PC-3 (cell line): ENCODE measurements at places on chromosomes 3 and 15.

- DNase-seq: no peak
These were observed 40.1 kb downstream of the ACAN start for GRCh38 chr15:88843334-88843733.

DNA sequence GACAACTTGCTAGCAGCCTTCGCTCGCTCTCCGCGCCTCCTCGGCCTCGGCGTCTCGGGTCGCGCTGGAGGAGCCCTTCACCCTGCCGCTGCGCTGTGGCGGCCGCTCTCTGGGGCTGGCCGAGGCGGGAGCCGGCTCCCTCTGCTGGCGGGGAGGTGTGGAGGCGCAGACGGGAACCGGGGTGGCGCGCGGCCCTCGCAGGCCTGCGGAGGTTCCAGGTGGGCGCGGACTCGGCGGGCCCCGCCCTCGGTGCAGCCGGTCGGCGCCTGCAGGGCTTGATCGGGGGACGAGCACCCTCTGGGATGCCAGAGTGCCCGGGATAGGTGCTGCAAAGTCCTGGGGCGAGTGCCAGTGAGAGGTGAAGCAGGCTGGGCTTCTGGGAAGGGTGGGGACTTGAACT lies 989.9 kb downstream of the ROBO2 start:
- no peak for DNase-seq

DNA sequence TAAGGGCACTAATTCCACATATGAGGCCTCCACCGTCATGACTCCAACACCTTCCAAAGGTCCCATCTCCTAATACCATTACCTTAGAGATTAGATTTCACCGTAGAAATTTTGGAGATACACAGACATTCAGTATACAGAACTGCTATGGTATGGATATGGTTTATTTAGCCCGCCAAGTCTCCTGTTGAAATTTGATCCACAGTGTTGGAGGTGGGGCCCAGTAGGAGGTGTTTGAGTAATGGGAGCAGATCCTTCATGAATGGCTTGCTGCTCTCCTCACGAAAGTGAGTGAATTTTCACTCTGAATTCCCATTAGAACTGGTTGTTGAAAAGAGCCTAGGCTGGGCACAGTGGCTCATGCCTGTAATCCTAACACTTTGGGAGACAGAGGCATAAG lies 7.4 kb downstream of the MKRN3 start:
- no peak for DNase-seq

- DNase-seq: peak; percentile 75
These were observed 36.9 kb downstream of the SENP8 start for GRCh38 chr15:72155003-72155621.

DNA sequence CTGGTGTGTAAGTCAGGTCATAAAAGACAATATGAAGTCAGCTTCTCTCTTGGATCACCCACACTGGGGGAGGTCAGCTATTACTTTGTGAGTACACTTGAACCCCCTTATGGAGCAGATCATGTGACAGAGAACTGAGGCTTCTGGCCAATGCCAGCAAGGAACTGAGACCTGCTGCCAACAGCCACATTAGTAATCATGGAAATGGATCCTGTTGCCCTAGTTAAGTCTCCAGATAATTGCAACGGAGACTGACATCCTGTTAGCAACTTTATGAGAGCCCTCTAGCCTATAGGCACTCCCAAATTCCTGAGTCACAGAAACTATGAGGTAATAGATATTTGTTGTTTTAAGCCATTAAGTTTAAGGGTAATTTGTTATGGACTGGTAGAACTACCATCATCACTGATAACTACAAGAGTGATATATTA lies 110.4 kb upstream of the GMNC start:
- DNase-seq: peak; percentile 63

DNA sequence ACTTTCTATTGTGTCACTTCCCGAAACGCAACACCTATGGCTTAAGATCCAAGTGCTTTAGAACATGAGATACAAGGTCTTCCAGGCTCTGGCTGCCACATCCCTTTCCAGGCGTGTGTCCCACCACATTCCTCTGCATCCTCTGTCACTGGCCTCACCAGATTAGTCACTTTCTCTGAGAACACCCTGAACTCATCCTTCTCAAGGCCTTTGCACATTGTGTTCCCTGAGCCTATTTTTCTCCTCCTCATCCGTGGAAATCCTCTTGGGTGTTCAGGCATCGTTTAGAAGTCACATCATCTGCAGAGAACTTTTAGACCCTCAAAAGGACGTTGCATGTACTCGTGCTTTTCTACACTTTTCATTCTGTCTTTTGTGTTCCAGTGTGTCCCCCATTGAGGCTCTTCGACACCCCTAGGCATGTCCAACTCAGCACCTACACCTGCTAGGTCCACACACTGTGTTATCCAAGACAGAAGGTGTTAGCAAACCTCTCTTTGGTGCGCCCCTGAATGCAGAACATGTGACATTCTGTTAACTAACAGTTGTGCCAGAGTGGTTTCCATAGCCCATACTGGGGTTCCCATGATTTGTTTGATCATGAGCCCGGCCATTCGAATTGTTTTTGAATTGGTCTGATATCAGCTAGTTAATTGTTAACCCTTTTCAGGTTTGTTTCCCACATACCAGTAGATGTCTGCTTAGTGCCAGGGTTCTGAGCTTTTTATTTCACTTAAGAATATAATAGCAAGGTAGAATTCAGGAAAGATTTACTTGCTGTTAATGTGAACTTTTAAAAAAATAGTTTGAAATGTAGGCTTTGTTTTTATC lies 67.2 kb downstream of the LPP start:
- peak; percentile 31 for DNase-seq

DNA sequence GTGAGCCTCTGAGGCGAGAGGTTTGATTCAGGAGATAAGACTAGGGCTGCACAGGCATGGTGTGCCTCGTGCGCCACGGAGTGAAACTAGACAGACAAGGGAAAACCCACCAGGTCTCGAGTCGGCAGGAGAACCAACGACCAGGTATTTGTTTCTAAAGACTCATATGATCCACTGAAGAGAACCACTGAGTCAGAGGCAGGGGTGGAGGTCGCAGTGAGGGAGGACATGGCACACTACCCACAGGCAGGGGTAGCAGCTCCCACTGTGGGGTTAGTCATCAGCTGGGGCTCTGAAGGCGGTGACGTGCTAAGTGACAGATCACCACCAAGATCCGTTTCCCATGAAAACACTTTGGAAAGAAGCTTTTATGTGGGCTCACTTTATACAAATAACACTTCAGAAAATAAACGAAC lies 45.7 kb downstream of the CHSY1 start:
- no peak for DNase-seq

DNA sequence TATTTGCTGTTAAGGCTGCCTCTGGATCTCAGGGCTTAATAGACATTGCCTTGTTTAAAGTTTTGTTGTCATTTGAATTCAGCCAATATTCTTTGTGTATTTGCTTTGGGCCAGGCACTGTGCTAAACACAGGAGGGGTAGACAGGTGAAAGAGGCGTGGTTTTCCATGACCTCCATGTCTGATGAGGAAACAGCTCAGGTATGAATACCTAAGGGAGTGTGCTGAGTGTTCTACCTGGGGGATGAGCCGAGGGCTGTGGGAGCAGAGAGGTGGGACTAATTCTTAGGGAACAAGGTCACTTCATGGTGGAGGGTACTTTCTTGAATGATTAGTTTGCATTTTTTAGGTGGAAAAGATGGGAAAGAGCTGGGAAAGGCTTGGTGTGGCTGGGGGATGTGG lies 108.2 kb downstream of the THSD4 start:
- DNase-seq: no peak

- no peak for DNase-seq
These were observed 12.6 kb downstream of the KPNA1 start for GRCh38 chr3:122502139-122502538.

GRCh38 chr15:70477750-70478250 lies 285.6 kb downstream of the UACA start:
- DNase-seq: no peak

GRCh38 chr3:25090698-25091453 lies 337.2 kb upstream of the RARB start:
- no peak for DNase-seq

DNA sequence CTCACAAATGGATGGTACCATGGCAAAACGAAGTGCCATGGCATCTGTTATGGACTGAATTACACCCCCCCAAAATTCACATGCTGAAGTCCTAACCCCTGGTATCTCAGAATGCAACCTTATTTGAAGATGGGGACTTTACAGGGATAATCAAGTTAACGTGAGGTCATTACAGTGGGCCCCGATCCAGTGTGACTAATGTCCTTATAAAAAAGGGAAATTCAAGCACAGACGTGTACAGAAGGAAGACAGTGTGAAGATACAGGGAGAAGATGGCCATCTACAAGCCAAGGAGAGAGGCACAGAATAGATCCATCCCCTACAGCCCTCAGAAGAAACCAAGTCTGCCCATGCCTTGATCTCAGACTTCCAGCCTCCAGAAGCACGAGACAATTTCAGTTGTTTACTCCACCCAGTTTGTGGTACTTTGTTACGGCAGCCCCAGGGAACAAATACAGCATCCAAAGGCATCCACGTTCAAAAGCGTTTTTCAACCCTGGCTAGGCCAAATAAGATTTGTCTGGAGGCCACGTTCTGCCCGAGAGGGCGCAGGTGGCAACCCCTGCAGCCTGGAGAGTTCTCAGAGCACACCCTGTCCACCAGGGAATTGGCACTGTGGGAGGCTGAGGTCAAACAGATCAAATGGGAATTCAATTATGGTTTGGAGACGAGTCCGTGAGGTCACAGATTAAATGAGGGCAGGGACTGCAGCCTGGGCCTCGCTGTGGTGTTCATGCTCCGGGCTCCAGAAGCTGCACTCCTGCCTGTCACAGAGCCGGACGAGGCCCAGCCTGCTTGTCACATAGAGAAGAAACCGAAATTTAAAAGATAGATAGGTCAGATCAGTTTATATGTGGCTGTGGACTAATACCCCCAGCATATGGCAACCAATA lies 494.8 kb downstream of the SHQ1 start:
- peak; percentile 19 for DNase-seq

DNA sequence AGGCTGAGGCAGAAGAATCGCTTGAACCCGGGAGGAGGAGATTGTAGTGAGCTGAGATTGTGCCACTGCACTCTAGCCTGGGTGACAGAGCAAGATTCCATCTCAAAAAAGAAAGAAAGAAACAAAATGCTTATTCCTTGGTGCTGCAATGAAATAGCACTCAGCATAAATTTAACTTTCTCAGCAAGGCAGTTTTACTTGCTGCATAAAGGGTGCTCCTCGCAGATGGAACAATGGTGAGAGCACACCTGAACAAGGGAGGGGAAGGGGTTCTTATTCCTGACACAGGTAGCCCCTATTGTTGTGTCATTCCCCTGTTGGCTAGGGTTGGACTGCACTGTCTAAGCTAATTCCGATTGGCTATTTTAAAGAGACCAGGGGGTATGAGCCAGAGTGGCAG lies 17.1 kb downstream of the PAK2 start:
- DNase-seq: no peak

DNA sequence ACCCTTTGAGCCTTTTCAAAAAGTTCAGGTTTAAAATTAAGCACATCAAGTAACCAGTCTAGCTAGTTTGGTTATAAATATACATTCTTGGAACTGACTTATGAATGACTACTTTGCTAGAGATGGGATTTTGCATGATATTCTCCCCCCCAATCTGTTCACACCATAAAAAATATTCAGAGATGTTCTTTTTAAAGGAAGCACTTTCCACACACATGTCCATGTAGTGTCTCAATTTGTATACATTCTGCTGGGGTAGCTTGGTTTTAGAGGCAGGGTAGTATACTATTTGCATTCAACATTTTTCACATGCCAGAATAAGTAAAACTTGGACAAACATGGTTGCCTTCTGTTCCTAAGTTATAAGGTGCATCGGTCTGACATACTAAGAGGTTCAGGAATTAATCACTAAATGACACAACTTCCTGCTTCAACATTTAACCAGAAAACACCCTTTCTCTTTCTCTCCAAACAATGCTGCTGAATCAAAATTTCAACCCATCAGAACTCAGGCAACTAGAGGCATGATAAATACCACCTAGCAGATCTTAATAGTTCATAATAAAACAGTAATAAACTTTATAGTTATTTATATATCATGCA lies 57.0 kb downstream of the SUMF1 start:
- peak; percentile 43 for DNase-seq

DNA sequence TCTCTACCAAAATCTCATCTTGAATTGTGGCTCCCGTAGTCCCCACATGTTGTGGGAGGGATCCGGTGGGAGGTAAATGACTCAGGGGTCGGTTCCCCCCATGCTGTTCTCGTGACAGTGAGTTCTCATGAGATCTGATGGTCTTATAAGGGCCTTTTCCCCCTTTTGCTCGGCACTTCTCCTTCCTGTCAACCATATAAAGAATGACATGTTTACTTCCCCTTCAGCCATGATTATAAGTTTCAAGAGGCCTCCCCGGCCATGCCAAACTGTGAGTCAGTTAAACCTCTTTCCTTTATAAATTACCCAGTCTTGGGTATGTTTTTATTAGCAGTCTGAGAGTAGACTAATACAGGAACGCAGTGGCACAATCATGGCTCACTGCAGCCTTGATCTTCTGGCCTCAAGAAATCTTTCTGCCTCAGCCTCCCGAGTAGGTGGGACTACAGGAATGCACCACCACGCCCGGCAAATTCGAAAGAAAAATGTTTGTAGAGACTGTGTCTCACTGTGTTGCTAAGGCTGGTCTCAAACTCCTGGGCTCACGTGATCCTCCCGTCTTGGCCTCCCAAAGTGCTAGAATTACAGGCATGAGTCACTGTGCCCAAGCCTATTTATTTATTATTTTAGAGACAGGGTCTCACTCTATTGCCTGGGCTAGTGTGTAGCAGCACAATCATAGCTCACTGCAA lies 101.0 kb downstream of the ATP10A start:
- DNase-seq: no peak

DNA sequence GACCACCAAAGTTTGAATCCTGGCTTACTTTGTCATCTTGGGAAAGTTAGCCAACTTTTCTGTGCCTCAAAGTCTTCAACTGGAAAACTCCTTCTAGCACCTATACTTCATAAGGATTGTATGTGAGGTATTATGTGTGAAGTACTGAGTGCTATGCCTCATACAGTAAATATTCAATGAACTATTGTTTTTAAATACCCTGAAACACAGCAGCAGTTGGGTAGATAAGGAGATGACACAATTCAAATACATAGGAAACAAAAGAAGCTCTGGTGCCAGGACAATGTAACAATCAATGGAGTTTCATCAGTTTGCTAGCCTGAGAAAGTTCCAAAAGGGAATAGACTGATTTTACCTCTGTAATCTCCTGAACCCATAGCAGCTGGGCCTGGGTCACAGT lies 43.3 kb downstream of the TUBGCP4 start:
- DNase-seq: no peak

- DNase-seq: peak; percentile 44
These were observed 122.7 kb upstream of the MNS1 start for GRCh38 chr15:56587686-56588085.

DNA sequence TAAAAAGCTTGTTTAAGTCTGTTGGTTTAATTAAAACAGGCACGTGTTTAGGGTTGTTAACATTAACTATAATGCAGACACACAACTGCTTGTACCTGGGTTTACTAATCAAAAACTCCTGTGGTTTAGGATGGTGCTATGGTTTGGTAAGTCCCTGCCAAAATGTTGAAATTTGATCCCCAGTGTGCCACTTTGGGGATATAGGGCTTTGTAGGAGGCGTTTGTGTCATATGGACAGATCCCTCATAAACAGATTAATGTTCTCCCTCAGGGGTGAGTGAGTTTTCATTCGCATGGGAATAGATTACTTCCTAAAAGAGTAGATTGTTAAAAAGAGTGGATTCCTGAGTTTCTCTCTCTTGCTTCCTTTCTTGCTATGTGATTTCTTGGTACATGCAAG lies 18.7 kb upstream of the GK5 start:
- peak; percentile 13 for DNase-seq
